ENCODE measurements at places on chromosomes 2 and 18.

DNA sequence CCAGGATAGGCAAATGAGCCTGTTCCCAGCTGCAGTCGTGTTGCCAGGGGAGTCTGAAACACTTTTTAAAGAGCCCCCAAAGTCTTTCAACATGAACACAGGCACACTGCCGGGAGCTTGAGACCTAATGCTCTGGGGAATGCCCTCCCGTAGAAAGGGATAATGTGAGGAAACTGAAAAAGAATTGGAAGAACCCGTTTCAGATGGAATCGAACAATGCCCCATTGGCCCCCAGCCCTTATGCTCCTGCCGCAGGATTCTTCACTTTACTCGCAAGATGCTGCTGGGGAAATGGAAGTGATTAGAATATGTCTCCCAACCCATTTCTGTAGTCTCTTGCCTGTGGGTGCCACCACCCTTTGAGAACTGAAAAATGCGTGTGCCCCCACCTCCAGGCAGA is 136.3 kb upstream of the GATA6 start:
- no peak for DNase-seq

DNA sequence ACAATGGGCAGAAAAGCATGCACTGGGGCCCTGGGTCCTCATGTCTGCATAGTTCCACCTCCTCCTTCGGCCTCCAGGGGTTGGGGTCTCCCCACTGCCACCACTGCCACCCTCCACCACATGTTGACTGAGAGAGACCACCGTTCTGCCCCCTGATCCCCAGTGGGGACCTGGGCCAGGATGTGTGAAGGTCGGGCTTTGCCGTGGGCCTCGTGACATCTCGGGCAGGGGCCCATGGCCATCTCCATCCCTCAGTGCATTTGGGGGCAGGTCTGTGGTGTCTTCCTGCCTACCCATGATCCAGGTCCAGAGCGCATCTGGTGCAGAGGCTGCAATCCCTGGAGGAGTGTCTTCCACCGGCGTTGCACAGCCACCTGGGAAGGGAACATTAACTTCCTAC is 166.8 kb upstream of the POU3F3 start:
- no peak for DNase-seq

- DNase-seq = peak; percentile 90
Observed at GRCh38 chr2:203669820-203670219, 36.6 kb upstream of the CD28 start.

GRCh38 chr2:6955511-6956136 is 38.4 kb downstream of the RNF144A start:
- DNase-seq = no peak

- DNase-seq = no peak
Observed at GRCh38 chr2:197927994-197928393, 123.6 kb downstream of the PLCL1 start.

All from amniotic epithelial cell (primary cell).